Astrocyte of the cerebellum (primary cell): ENCODE measurements at places on chromosomes 12 and 14.

GRCh38 chr14:35988972-35989690 lies 163.0 kb downstream of the BRMS1L start:
- no peak for DNase-seq

DNA sequence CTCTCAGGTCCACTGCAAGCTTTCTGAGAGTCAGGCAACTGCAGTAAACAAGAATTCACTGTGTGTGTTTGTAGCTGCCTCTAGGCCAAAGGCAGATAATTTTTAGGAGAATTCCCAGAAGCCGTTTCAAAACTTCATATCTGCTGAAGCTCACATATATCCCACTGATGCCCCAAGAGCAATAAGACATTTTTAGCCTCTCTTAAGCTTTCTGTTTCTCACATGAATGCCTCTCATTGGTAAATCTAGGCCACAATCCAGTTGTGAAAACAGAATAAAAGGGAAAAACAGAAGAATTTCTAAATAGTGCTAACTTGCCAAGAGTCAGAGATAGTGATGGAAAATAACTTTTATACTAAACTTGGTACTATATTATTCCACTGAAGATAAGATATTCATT lies 48.5 kb upstream of the LIN7A start:
- no peak for DNase-seq

GRCh38 chr12:2904260-2904659 lies 13.6 kb downstream of the TULP3 start:
- DNase-seq, result no peak

DNA sequence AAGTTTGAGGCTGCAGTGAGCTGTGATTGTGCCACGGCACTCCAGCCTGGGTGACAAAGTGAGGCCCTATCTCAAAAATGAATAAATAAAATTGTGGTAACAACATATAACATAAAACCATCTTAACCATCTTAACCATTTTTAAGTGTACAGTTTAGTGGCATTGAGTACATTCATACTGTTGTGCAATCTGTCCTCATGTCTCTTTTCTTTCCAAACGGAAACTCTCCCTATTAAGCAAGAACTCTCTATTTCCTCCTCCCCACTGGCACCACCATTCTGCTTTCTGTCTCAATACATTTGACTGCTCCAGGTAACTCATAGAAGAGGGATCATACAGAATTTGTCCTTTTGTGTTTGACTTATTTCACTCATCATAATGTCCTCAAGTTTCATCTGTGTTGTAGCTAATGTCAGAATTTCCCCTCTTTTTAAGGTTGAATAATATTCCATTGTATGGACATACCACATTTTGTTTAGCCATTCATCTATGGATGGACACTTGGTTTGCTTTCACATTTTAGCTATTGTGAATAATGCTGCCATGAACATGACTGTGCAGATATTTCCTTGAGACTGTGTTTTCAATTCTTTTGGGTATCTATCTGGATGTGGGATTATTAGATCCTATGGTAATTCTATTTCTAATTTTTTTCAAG lies 4.4 kb upstream of the MARK3 start:
- no peak for DNase-seq

- DNase-seq, result no peak
Observed at GRCh38 chr12:130583317-130583716, 132.8 kb downstream of the RIMBP2 start.

DNA sequence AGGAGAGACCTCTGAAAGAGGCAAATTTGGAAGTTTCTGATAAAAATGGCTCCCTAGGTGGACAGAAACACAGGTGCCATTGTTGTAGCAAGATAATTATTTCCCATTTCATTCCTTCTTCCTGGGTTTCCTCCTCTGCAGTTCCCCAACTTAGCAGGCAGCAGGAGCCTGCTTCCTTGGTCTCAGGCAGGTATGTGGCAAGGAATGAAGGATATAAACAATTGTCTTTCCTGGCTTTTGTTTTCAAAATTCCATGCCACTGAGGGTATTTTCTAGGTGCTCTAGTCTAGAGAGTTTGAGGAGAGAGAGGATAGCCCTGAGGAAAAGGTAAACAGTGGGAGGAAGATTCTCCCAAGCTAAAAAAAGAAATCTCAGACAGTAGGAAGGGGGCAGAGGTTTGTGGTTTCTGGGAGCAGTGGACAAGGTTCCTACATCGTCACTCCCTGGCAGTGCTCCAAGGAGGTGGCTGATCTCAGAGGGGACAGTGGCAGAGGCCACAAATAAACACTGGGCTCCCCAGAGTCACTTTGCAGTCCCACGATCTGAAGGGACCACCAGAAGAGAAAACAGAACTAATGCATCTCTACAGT lies 82.6 kb upstream of the IGF1 start:
- no peak for DNase-seq

DNA sequence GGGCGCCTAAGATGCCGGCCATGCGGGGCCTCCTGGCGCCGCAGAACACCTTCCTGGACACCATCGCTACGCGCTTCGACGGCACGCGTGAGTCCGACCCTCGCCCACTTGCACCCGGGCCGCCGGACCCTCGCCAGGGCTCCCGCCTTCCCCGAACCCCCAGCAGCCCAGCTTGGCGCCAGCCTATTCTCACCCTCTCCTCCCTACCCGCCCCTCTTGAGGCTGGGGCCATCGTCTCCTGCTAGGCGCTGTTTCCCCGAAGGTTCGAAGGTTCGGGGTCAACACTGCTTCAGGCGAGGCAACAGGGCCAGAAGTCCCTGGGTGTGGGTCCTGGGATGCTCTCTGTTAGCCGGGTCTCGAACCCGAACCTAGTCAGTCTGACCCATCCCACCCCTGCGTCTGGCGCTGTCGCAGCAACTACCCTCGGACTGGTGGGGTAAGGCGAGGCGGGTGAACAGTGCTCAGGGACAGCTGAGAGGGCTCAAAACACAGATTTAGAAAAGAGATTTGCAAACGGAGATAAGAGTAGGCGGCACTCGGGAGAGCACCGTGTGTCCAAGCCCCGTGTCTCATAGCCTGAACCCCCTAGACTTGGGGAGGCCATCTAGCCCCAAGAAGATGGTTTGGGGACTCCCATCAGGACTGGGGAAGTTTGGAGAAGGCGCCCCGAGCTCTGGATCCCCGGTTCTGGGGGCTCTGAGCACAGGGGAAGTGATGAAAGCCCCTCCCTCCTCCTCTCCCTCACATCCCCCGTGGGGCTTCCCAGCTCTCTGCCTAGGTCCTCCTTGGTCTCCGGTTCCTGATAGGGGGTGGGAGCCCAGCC lies 787 bp downstream of the KCNH3 start:
- no peak for DNase-seq

GRCh38 chr14:44204061-44204835 lies 302.8 kb downstream of the FSCB start:
- no peak for DNase-seq
